Common myeloid progenitor, CD34-positive (primary cell): ENCODE measurements at places on chromosomes 16 and 17.

- no peak for DNase-seq
These were observed 10.6 kb upstream of the TFAP4 start for GRCh38 chr16:4283441-4283840.

DNA sequence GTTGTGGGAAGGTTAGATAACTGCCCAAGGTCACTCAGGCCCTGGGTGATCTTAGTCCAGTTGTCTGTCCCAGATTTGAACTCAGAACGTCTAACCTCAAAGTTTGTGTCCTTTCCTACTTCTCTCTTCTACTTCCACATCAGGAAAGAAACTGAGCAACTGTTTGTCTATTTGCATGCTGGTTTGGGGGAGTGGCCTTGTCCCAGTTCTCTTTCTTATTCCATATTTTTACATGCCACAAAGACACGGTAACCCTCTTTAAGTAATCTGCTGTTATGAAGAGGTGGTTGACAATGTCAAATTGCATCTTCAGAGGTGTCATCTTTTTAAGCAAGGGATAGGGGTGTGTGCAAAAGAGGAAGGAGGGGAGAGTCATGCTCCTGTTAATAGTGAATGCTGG, 432.5 kb downstream of the HS3ST3B1 start:
- no peak for DNase-seq

GRCh38 chr16:68289621-68290329, 21.0 kb downstream of the SLC7A6OS start:
- peak; percentile 74 for DNase-seq

- DNase-seq = no peak
These were observed 72.5 kb upstream of the CBX4 start for GRCh38 chr17:79911430-79912399.

- no peak for DNase-seq
These were observed 194.1 kb upstream of the GSE1 start for GRCh38 chr16:85418978-85419491.

GRCh38 chr17:82244413-82245133, 15.7 kb downstream of the SLC16A3 start:
- DNase-seq = peak; percentile 61

DNA sequence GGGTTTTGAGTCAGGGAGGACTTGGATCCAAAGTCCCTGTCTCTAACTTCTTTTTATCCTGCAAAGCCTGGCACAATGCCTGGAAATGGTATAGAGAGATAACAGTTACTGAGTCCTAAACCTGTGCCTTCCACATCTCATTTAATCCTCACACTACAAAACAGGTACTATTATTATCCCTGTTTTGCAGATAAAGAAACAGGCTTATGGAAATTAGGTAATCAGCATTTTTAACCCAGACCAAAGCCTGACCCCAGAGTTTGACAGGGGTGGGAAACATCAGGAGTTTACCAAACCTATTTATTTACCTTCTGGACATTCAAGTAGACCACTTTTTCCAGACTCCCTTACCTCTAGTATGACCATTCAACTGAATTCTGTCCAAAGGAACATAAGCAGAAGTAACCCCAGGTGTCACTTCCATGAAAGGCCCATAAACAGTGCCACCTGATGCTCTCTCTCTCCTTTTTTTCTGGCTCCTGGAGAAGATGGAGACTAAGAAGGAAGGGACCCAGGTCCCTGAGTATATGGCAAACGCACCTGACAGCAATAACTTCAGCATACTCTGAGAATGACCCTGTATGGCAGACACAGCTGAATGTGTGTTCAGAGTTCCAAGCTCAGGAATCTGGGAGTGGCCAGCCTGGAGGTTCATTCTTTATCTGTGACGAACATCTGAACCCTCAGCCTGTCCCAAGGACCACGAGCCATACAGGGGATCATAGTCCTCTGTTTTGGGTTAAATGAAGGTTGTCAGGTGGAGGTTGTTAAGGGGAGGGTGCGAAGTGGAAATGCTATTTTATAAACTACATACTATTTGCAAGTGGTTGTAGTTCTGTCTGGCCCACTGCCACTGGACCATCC, 62.7 kb downstream of the HLF start:
- no peak for DNase-seq

GRCh38 chr17:28744972-28745785, 1.4 kb downstream of the TRAF4 start:
- peak; percentile 46 for DNase-seq

GRCh38 chr17:9202532-9202931, 181.2 kb downstream of the NTN1 start:
- no peak for DNase-seq

DNA sequence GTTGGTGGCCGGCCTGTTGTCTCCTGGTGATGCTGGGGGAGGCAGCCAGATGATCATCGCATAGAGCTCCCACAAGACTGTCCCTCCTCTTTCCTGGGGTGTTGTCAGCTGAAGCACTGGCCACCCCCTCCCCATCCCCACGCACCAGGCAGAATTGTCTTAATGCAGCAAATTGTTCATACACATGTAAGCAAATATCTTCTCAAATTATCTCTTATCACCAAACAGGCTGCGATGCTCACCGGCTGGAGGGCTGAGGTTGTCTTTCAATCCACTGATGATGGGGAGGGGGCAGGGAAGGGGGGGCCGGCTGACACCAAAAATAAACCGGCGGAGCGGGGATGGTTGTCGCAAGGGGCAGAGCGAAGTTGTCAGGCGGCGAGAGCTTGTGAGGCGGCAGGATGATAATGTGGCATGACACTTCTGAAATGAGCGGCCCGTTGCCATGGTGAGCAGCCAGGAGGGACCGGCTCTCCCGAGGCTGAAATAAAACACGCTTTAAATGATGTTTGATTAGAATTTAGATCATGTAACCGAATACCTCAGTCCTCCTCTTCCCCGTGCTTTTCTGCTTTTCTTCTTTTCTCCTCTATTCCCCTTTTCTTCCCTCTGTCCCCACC, 59.8 kb downstream of the MRM1 start:
- no peak for DNase-seq

DNA sequence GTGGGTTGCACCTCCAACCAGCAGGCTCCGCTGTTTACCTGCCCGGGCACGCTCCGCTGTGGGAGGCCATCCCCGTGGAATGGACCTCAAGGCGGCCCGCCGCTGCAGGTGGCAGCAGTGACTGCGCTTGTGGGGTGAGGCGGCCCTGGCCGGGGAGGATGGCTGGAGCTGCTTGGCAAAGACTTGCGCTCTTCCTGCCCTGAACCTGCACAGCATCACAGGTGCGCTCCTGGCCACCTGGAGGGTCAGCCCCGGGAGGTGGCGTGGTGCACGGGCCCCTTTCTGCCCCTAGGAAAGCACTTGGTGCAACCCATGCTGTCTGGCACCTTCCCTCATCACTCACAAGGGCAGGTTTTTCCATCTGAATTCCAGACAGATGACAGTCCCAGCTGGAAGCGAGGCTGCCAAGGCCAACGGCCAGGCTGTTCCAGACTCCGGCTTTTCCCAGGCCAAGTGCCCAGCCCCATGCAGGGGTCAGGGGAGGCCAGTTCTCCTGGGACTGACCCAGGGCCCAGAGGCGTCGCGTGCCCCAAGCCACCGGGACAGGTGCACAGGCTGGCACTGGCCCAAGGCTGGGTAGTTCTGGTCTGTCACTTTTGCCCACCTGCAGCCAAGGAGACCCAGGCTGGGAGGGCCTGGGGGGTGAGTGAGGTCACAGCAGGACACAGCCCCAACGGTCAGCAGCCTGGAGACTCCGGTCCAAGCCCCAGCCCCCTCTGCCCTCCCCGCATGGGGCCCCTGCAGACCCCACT, 13.3 kb downstream of the UTS2R start:
- DNase-seq = no peak

- peak; percentile 68 for DNase-seq
These were observed 29.1 kb upstream of the ITGA3 start for GRCh38 chr17:50026837-50027171.

DNA sequence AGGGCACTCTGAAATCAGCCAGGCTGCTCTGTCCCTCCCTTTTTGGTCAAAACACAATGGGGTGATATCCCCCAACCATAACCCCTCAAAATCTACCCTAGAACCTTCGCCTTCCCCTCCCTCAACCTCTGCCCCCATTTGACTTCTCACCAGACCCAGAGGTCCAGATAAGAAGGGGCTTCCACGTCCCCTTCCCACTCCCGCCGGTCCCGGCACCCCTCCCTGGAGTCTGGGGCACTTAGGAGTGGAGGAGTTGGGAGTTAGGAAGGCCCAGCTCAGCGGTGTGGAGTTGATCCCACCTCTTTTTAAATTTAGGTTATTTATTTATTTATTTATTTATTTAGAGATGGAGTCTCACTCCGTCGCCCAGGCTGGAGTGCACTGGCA, 619 bp upstream of the TMEM92 start:
- no peak for DNase-seq

- no peak for DNase-seq
These were observed 36.0 kb upstream of the ICAM2 start for GRCh38 chr17:64056269-64057005.

- no peak for DNase-seq
These were observed 9.3 kb downstream of the BECN1 start for GRCh38 chr17:42814633-42815399.

DNA sequence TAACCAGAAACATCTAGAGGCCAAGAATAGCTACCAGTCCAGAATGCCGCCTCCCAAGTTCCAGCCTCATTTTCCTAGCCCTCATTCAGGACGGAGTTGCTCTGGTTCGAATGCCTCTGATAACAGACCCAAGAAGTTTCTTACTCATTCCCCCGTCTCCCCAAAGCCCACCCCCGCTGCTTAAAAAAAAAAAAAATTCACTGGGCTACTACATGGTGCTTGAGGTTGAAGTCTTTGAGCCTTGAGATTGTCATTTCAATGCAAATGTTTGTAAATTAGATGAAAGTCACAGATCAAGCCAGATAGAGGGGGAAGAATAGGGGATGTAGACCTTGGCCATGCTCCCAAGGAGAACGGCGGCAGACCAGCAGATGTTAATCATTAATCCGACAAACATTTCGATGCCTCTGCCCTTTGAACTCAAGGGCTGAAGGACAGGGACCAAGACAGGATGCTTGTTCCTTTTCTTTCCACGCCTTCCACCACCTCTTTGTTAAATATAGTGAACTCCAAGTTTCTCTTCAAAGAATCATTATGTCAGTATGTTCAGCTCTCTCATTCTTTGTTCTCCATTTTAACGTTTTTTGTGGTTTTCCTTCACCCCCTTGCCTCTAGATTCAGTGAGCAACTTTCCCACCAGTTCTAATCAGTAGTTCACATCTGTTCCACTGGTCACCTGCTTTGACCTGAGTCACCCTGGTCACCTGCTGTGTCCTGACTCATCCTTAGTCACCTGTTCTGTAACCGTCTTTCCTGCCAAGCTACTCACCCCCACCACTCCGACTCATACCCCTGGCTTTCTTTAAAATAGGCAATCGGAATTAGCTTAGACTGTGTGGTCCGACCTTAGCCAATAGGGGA, 190.3 kb downstream of the CPPED1 start:
- peak; percentile 84 for DNase-seq

GRCh38 chr16:72924537-72924926, 123.4 kb downstream of the ZFHX3 start:
- no peak for DNase-seq

DNA sequence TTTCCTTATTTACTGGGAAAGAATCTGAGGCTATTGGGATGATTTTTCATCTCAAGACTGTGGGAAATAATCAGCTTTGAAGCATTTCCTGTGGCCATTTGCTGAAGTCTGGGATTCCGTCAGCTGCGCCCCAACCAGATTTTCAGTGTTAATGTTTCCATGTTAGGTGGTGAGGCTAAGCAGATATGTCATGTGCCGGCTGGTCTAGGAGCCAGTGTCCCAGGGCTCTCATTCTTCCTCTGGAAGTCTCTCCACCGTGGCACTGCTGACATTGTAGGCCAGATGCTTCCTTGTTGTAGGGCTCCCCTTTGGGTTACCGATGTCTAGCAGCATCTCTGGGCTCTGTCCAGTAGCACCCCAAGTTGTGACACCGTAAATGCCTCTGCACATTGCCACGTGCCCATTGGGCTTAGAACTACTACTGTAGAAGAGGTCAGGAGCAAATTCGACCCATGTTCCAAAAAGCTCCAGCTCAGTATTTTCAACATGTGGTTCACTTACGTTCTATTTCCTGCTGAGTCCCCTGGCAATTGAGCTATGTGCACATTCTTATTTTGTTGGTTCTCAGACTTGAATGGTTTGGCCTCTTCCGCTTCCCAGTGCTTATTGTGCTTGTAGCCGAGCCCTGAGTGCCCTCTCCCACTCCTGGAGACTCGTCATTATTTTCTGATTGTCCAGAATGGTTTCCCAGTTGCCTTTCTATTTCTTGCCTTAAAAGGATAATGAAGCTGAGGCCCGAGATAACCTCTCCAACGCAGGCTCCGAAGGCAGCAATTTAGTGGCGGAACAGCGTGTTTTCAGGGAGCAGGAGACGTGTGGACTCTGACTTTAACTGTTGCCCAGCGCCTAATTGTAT, 82.2 kb downstream of the SPECC1 start:
- no peak for DNase-seq

DNA sequence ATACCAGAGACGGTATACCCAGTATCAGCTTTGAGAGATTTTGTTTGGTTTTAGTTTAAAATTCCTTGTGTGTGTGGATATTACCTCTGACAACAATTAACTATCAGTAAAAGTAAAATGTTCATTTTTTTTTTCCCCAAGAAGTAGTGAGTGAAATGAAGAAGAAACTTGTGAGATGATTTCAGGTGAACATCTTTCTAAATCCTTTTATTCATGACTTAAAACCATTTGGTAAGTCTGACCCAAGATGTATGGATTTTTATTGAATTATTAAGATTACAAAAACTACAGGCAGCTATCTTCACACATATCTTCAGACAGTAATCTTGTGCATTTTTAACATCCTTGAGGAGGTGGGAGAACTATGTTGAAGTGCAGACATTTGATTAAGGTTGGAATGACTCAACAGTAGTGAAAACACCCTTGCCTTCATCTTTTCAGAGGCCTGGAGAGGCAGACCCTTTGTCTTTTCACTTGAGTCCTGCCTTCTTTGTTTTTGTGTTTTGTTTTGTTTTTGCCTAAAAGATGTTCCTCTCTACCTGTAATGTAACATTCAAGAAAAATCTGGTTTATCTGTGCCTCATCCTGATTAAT, 240.3 kb upstream of the TBX2 start:
- DNase-seq = peak; percentile 32

DNA sequence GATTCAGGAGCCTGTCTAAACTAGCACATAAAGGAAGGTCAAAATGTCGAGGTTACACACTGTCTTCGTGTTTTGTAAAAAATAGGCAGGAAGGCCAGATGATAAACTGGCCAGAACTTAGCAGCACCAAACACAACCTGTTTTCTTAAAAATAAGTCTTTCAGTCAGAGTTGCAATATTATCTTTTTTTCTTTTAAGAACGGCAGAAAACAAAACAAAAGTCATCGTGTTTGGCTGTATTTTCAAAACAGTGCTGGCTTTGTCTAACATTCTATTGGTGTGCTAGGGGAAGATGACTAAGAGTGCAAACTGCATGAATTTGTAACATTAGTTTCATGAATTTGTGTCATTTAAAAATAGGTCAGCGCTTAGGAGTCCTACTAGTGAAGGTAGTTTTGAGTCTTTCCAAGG, 5.3 kb downstream of the MAF start:
- DNase-seq = no peak

DNA sequence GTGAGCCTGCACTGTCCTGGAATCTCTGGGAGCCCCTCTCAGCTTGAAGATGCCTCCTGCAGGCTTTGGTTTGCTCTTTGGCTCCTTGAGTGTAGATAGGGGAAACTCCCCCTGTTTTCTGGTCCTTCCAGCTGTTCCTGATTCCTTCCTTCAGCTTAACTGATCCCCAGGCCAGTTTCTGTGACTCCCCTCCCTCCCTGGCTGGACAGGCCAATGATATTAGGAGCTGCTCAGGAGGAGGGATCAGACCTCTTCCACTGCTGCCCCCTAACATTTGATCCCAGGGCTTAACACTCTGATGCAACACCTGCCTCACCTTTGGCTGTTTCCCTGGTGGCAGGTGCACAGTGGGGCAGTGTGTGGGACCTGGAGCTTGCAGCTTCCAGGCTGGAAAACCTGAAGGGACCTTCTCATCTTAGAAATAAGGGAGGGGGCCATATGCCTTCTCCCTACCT, at the start of gene TAC4:
Gene TAC4, minus strand, starts transcription at position 51 of the 455 bp plus-strand sequence. CDS start 52 bp downstream, outside the sequence.
- DNase-seq = no peak
